ENCODE measurements at places on chromosomes 12 and 14. TPM values are rescaled to one million over a fixed set of nuclear protein-coding genes. Genes with fewer than 3 reads are reported as not detected.

Gene BHLHE41
- total RNA-seq: not detected

Gene RNF212B
- not detected for total RNA-seq

DNA sequence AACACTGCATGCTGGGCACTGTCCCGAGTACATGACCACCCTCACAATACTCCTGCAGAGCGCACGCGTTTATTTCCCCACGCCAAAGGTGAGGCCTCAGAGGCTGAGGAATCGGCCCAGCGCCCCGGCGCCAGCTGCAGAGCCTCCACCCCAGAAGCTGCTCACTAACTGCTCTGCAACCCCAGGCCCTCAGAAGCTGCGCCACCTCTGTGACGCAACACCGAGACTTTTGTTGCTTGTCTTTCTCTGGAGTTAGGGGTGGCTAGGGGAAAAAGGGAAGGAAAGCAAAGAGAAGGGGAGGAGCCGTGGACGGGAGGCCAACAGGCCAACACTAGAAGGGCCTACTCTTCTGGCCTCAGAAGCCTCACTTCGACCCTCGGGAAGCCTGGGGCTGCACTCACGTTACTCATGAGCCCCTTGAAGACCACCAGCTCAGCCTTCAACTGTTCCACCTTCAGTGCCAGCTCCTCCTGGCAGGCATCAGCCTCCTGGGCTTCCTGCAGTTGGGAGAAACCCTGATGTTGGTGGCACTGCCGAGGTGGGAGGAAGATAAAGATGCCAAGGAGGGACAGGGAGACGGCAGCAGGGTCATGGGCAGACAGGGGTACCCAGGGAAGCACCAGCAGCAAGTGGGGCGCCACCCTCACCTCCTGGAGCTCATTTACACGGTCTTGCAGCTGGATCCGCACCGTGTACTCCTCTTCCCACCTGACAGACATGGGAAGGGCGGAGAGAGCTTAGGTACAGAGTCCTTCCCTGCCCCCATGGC is 5.4 kb downstream of the IFFO1 start:
- H3K36me3 ChIP-seq: peaks cover 41% of the 10 kb centered on the region
- peaks cover 36% of the 10 kb centered on the region for H3K4me1 ChIP-seq
- no peak for DNase-seq
- H3K27ac ChIP-seq: no peak overlapping the region
- no peak overlapping the region for H3K4me3 ChIP-seq
- H3K27me3 ChIP-seq: no peaks in the 10 kb centered on the region

- no peaks in the 10 kb centered on the region for H3K36me3 ChIP-seq
- no peak for DNase-seq
- H3K4me1 ChIP-seq: no peaks in the 10 kb centered on the region
- no peaks in the 10 kb centered on the region for H3K27me3 ChIP-seq
- H3K27ac ChIP-seq: no peak overlapping the region
These were observed 101.7 kb downstream of the RTN1 start for GRCh38 chr14:59768855-59769375.

DNA sequence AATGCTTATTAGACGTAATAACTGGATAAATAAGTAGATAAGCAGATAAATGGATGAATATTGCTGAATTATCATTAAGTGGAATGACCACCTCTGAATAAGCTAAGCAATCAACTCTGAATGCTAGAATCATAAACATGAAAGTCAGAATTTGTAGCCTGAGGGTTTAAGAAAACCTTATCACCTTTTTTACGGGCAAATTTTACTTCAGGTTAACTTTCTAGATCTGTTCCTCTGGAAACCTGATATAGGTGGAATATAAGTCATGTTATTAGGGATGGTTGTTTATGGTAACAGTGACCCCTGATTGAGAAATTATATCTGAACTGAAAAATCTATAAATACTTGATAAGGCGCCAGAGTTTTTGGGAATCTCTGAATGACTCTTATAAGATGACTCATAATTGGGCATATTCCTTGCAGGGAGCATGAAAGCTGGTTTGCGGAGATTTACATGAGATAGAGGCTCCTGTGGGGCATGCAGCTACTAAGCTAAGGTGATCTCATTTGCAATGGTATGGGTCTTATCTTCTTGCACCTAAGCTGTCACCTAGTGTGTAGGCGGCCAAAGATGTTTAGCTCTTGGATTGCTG is 12.1 kb downstream of the SPX start:
- no peak overlapping the region for H3K27ac ChIP-seq
- H3K4me3 ChIP-seq: no peak overlapping the region
- peaks cover 7% of the 10 kb centered on the region for H3K4me1 ChIP-seq
- H3K36me3 ChIP-seq: no peaks in the 10 kb centered on the region

GRCh38 chr14:91996948-91997371 is 42.9 kb downstream of the TRIP11 start:
- no peak overlapping the region for H3K27ac ChIP-seq
- H3K4me3 ChIP-seq: no peak overlapping the region
- H3K27me3 ChIP-seq: no peaks in the 10 kb centered on the region
- H3K4me1 ChIP-seq: peaks cover 24% of the 10 kb centered on the region
- DNase-seq: peak; percentile 64
- H3K36me3 ChIP-seq: peaks cover 45% of the 10 kb centered on the region

DNA sequence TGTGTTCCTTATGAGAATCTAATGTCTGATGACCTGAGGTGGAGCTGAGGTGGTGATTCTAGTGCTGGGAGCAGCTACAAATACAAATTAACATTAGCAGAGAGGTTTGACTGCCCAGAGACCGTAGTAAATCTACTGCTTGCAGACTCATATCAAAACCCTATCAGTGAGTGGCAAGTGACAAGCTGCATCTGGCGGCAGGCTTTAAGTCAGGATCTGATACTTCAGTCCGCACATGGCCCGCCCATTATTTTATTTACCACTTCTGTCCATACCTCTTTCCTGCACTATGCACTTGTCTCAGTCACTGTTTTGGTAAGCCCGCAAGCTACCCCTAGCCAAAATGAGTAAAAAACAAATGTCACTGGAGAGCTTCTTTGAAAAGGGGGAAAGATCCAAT is 11.4 kb downstream of the CEP128 start:
- DNase-seq: no peak
- H3K27ac ChIP-seq: peak overlapping the region; percentile 90
- peaks cover 57% of the 10 kb centered on the region for H3K4me1 ChIP-seq

GRCh38 chr12:92107621-92108131 is 38.0 kb downstream of the BTG1 start:
- peaks cover 8% of the 10 kb centered on the region for H3K36me3 ChIP-seq
- peak; percentile 54 for DNase-seq
- H3K4me3 ChIP-seq: no peak overlapping the region
- no peak overlapping the region for H3K27ac ChIP-seq
- peaks cover 44% of the 10 kb centered on the region for H3K4me1 ChIP-seq

GRCh38 chr12:120388691-120389481 is 19.9 kb upstream of the MSI1 start:
- H3K4me3 ChIP-seq: no peak overlapping the region
- H3K27me3 ChIP-seq: peaks cover 39% of the 10 kb centered on the region
- no peak overlapping the region for H3K27ac ChIP-seq
- H3K4me1 ChIP-seq: no peaks in the 10 kb centered on the region
- DNase-seq: no peak
- no peaks in the 10 kb centered on the region for H3K36me3 ChIP-seq

DNA sequence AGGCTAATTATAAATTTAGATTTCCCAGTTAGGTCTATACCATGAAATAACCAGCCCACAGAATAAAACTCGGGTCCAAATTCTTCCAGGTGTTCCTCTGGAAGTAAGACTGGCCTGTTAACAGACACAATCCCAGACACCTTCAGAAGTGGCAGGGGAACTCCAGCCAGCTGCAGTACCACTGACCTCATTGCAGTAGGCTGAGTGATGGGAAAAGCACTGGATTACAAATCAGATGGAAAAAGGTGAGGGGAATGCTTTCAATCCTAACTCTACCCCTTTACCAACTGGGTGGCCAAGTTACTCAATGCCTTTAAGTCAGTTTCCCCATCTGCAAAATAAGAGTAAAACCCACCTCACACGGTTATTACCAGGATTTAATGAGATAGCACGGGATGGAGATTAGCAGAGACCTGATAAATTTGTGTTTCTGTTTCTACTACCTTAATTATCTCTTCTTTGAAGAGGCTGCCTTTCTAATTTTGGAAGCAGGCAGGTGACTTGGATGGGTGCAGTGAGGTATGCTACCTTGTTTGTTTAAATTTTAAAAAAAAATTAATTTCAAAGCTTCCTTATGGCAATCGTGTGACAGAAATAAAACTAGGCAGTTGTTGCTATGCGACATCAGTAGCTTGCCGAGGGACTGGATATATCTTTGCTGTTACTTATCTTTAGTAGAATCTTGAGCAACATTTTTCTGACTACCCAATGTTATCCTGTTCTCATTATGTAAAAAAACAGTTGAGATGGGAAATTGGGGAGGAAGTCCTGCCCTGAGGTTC is 167.3 kb upstream of the GRIN2B start:
- no peaks in the 10 kb centered on the region for H3K4me1 ChIP-seq
- no peak overlapping the region for H3K4me3 ChIP-seq
- H3K27me3 ChIP-seq: no peaks in the 10 kb centered on the region
- H3K27ac ChIP-seq: no peak overlapping the region

- no peak overlapping the region for H3K4me3 ChIP-seq
- no peak for DNase-seq
- H3K27ac ChIP-seq: no peak overlapping the region
- H3K36me3 ChIP-seq: no peaks in the 10 kb centered on the region
- no peaks in the 10 kb centered on the region for H3K4me1 ChIP-seq
These were observed 721.3 kb upstream of the USP15 start for GRCh38 chr12:61538951-61539350.

DNA sequence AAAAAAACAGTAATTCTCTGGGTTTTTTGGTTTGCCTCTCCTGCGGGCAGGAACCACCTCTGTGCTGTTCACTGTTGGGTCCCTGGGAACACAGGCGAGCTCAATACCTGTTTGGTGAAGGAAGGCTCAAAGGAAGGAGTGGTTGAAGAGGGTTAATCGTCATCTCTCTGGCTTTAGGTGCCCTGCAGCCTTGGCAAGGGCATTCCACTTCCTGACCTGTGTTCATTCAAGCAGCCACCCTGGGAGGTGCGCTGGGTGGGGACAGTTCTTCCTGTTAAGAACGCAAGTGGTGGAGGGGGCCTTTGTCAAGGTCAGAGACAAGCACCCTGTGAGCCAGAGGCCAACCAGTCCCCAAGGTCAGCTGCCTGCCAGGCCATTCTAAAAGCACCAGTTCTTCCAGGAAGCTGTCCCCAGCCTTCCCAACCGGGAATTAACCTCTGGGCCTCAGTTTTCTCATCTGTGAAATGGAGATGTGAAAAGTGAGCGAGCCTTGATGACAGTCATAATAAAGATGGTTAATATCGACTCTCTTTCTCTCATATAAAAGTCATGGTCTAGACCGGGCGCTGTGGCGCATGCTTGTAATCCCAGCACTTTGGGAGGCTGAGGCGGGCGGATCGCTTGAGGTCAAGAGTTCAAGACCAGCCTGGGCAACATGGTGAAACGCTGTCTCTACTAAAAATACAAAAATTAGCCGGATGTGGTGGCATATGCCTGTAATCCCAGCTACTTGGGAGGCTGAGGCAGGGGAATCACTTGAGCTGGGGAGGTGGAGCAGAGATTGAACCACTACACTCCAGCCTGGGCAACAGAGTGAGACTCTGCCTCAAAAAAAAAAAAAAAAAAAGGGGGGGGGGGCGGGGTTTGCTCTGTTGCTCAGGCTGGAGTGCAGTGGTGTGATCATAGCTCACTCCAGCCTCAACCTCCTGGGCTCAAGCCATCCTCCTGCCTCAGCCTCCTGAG is 6.1 kb downstream of the RHOF start:
- peaks cover 78% of the 10 kb centered on the region for H3K4me1 ChIP-seq
- H3K36me3 ChIP-seq: peaks cover 62% of the 10 kb centered on the region
- H3K27me3 ChIP-seq: no peaks in the 10 kb centered on the region
- peak; percentile 81 for DNase-seq

DNA sequence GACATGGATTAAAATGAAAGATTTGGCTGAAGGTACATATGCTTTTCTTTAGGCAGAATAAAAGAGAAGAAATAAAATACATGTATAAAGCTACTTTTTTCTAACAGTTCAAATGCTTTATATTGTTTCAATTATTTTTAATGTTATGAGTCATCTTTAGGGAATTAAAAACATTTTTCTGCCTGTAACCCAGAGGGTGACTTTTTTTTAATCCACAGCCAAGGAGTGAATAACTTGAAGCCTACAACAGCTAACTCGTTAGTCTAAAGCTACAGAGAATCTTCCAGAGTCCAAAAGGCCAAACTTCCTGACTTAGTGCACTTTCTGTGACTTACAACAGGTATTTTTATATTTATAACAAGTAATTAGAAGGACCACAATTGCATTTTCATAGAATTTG is 151.6 kb downstream of the SEC23A start:
- H3K36me3 ChIP-seq: no peaks in the 10 kb centered on the region
- peaks cover 4% of the 10 kb centered on the region for H3K27me3 ChIP-seq

DNA sequence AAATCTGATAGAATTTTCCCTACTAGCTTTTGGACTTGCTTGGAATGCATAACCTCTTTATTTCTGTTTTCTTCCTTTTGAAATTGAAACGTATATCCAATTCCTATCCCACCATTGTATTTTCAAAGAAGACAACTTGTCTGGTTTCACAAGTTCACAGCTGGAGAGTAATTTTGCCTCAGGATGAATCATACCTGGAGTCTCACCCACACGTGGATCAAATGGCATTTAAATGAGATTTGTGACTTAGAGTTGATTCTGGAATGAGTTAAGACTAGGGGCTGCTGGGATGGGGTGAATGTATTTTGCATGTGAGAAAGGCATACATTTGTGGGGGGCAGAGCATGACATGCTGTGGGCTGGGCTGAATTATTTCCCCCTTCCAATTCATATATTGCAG is 516.5 kb upstream of the MGAT4C start:
- DNase-seq: no peak
- H3K27ac ChIP-seq: no peak overlapping the region
- no peaks in the 10 kb centered on the region for H3K36me3 ChIP-seq
- H3K4me3 ChIP-seq: no peak overlapping the region

DNA sequence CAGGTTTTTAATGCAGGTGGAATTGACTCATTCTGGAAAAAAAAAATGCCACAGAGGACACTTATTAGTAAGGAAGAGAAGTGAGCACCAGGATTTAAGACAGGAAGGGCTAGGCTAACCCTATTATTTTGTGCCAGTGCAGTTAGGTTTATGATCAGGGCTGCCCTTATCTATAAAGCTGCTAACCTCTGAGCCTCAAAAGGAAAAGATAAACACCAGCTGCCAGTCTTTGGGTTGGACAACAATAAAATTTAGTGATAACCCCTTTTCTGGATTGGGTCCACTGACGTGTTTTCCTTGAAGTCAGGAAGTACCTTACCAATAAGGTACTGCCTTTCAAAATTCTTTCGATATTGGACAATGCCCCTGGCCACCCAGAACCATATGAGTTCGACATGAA is 128.9 kb downstream of the NUBPL start:
- H3K4me1 ChIP-seq: no peaks in the 10 kb centered on the region
- H3K4me3 ChIP-seq: no peak overlapping the region
- H3K27me3 ChIP-seq: no peaks in the 10 kb centered on the region

GRCh38 chr12:97752129-97752528 is 289.5 kb downstream of the RMST start:
- no peaks in the 10 kb centered on the region for H3K27me3 ChIP-seq
- no peak overlapping the region for H3K27ac ChIP-seq
- DNase-seq: no peak
- no peak overlapping the region for H3K4me3 ChIP-seq
- H3K36me3 ChIP-seq: no peaks in the 10 kb centered on the region

Measured in activated CD4-positive, alpha-beta T cell treated with anti-CD3 and anti-CD28 coated beads, Interleukin-2, amount 10 ng/mL, durations not matched to agents 24 days and 14 days (primary cell).